ENCODE measurements at places on chromosomes 5 and 9.

DNA sequence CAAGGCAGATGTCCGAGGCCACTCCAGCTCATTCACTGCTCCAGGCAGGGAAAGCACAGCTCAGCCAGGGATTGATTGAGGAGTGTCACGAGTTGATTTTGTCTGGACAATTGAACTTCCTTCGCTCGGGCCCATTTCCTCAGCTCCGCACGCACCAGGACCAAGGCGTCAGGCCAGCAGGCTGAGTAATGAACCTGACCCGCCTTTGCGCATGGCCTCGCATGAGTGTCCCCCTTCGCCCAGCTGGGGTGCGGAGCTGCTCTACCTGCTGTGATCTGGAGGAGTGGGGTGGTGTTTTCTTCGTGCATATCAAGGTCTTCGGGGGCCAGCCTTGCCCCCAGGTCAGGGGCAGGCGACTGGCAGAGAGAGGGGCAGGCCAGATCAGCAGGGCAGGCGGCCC lies 44.0 kb downstream of the VAV2 start:
- DNase-seq, result no peak

- DNase-seq, result no peak
Measured at GRCh38 chr5:102547141-102548035, 48.6 kb upstream of the SLCO6A1 start.

DNA sequence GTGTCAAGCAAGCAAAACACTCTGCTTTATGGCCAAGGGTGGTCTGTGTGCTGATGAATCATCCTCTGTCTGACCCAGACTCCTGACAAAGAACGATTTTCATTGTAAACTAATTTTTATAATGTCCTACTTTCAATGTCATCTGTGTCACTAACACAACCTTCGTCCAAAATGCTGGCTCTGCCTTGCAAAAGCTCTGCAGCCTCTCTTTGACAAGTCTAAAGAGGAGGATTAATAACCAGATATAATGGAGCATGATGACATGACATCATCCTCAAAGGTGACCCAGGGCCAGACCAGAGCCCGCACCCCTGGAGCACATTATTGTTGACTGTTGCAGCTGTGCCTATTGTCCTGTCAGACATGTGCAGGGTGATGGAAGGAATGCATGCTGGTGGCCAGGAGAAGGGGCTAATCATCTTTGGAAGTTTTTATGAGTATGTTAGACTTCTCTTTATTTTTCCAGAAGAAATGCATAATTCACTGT lies 589.4 kb downstream of the NR2F1-AS1 start:
- no peak for DNase-seq

GRCh38 chr9:91735049-91735448 lies 215.0 kb downstream of the ROR2 start:
- no peak for DNase-seq

DNA sequence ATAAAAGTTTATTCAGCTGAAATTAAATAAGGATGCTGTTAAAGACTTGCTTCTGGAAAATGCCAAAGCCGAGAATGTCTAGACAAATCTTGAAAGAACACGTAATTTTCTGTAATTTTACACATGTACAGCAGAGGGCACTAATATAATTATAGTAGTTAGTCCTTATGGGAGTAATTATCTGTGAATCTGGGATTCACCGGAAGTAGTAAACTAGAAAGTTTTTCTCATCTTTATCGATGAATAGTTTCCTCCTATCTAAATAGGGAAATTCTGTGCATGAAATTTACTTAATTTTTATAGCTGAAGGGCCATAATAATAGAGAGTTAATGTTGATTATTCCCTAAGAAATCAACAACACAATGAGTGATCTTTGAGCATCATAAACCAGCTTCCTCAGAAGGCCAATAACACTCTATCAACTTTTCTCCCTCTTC lies 18.4 kb upstream of the CNTLN start:
- DNase-seq, result no peak

GRCh38 chr5:7793895-7794294 lies 57.0 kb downstream of the CFAP90 start:
- DNase-seq, result no peak

GRCh38 chr9:75653335-75653734 lies 237.1 kb upstream of the PCSK5 start:
- no peak for DNase-seq

GRCh38 chr5:175166026-175166425 lies 278.0 kb downstream of the DRD1 start:
- DNase-seq, result no peak

DNA sequence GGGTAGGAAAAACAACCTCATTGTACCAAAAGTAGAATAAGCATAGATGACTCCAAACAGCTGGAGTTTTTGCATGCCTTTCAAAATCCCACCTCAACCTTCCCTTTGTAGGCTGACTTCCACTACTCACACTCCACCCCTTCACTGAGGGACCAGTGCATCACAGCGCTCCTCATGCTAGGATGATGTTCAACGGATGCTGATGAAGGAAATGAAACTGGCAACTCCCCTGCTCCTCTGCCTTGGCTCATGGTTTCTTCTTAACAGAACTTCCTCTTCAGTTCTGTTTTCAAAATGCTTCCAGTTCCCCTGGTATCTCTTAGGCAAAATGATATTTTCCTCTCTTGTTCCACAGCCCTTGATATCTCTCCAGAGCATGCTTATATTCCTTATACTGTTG lies 29.0 kb downstream of the LIFR start:
- no peak for DNase-seq

DNA sequence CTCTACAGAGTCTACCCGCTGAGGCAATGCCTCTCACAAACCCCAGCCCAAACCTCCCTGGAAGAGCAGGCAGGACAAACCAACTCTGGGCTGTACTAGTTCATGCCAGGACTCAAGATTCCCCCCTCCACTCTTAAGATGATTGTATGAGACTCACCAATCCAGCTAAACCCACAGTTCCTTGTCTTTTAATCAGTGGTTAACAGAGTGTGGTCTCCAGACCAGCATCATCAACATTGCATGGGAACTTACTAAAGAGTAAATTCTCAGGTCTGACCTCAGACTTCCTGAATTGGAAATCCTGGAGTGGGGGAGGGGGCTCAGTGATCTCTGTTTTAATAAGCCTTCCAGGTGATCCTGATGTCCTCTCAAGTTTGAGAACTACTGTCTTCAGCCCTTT lies 240.9 kb downstream of the GAS1 start:
- DNase-seq, result no peak

GRCh38 chr9:10700291-10700690 lies 87.5 kb upstream of the PTPRD start:
- DNase-seq, result no peak

GRCh38 chr5:172508471-172509404 lies 54.4 kb upstream of the SH3PXD2B start:
- DNase-seq, result no peak

DNA sequence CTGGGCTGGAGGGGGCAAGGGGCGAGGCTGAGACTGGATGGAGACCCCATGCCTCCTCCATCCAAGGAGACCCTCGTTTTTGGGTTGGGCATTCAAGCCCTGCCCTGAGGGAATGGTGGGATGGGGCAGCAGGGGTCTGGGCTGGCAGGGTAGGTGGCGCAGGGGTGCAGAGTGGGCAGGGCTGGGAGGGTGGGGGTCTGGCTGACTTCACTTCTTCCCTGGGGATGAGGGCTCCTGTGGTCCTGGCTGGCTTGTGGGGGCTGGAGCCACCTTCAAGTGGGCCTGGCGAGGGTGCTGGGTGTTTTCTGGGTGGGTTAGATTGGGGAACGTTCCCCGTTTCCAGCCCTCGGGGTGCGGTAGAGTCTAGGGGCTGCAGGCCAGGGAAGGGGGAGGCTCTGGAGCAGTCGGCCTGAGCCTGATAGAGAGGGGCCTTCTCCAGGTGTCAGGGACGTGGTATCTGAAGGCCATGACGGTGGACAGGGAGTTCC lies 412 bp downstream of the LCN1 start:
- DNase-seq, result no peak

- DNase-seq, result no peak
Measured at GRCh38 chr5:66013397-66013796, 87.0 kb downstream of the ERBIN start.

DNA sequence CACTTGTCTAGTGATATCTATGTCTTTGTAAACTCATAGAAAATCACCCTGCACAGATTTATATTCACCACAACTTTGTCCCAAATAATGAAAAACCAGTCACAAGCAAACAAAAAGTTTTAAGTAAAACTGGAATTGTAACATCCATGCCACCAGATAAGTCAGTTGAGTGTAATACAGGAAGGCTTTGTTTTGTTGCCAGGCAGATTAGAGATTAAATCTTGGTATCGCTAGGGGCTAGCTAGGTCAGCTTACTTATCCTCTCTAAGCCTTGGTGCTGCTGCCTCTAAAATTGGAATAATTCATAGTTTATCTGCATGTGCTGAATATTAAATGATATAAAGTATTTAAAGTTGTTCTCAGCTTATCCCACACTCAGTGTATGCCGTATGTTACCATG lies 1062.5 kb downstream of the CDH9 start:
- DNase-seq, result no peak

DNA sequence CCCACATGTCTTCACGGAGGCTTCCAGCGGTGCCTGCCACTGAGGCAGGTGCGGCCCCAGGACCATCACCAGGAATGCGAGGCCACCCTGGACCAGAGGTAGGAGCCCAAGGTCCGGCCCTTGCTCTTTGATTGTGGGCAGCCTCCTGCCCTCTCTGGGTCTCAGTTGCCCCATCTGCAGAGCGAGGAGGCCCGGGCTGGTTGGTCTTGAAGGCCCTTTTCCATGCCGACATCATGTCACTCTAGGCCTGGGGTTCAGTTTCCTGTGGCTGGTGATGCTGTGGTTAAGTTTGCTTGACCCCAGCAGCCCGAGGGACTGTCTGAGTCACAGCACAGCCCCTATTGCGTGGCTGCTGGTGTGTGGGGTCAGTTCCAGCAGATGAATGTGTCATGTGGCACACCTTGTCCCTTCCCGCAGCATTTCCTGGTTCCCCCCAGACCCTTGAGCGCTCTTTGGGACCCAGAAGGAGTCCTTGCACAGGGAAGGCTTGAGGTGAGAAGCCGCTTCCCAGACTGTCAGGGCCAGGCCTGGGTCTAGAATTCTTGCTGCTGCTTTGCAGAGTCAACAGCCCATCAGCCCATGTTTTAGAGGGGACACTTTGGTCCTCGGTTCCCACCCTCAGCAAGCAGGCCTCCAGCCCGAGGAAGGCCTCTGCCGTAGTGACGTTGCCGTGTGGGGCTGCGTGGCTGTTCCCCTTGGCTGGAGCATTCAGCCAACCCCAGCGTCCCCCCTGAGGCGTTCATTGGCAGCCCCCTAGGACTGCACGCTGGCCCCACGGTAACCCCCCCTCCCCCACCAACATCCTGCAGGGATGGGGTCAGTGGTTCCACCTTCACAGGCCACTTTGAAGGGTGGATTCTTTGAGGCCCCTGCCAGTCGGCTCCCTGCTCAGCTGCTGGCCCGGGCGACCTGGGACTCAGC lies 31.0 kb upstream of the HMCN2 start:
- DNase-seq, result no peak

Data from activated T-helper 9 cell treated with anti-CD3 and anti-CD28 coated beads, Interleukin-2, amount 50 U/mL, for 16 hours (primary cell).